Activated CD4-positive, alpha-beta T cell treated with anti-CD3 and anti-CD28 coated beads, Interleukin-2, amount 50 U/mL, for 1 hour (primary cell): ENCODE measurements at places on chromosomes 13 and 19.
A peak's percentile ranks its signal among the peaks of the same experiment; 100 is the strongest.

DNA sequence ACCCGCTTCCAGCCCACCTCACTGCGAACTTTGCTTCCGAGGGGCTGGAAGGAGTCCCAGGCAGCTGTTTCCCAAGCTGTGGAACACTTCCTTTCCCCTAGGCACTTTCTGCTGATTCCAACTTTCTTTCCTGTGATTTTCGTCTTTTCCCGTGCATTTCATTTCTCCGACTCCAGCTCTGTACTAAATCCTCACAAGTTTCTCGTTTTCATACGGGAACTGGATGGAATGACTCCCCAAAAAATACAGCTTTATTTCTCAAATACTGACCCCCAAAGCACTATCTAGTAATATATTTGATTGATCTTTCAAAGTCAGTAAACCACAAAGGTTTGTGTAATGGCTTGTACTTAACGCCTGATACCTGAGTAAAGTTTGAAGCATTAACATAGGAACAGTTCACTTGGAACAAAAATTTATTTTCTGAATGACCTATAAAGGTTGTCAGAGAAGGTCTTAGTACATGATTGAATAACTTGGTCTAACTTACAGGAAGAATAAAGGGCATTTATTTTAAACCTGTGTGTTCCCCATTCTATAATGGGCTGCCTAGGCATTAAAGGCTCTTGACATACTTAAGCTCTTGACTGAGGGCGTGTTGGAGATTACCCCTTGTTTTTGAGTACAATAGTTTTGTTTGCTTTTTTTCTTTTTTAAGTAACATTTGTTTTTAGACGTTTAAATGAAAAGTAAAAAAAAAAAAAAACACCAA, 1.3 kb upstream of the PCDH9 start:
- DNase-seq = no peak

- DNase-seq = no peak
These were observed 30.7 kb downstream of the CEACAM1 start for GRCh38 chr19:42497492-42498168.

DNA sequence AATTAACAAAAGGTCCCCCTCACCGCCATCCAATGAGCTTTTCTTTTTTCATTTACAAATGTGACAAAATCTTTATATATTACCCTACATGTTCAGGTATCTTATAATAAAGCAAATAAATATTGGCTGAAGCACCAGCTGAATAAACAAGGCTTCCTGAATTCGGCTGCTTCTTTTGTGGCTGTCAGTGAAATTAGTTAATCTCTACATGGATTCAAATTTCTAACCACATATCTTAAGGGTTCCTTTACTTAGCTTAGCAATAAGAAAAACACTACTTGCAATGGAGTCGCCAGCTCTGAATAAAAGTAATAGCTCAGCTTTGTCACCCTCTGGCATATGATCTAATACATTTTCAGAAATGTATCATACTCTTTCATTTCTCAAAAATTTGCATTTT, 104.3 kb downstream of the CCNA1 start:
- no peak for DNase-seq

DNA sequence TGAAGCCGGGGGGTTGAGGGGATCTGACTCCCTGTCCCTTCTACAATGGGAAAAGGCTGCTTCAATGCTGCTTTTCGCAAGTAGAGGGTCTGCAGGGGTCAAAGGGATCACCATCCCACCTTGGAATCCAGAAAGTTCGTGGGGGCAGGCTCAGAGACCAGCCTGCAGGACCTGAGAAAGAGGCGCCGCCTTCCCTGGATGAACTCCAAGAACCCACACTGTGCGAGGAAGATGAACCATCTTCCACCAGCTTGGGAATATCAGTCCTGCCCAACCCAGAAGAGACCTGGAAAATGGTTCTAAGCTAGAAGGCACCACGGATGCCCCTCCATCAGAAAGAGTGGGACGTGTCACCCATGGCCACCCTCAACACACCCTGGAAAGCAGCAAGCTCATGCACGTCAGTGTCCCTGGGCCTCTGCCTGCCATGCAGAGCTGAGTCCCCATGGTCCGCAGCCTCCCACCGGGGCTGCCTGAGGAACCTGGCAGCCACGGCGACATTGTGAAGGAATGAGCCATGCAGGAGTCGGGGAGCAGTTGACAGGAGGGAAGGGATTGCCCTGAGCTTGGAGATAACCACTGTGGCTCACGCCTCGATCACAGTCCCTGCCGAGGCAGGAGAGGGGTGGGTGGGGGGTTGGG, 14.6 kb downstream of the RAB3D start:
- no peak for DNase-seq

DNA sequence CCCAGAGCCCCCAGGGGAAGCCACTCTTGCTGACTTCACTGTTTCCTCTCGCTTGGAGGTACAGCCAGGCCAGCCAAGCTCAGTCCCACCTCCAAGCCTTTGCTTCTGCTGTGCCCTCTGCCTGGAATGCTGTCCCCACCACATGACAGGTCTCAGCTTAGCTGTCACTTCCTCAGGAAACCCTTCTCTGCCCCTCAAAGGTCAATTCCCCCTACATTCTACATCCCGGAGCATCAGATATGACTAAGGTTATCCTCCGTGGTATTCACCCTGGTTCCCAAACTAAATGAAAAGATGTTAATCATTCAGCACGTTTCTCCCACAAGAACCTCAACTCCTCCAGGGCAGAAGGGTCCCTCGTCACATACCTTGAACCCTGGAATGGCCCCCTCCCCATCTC, 53.5 kb downstream of the PTPRS start:
- DNase-seq = no peak

GRCh38 chr13:76016799-76017400, 380.8 kb downstream of the LMO7 start:
- no peak for DNase-seq

DNA sequence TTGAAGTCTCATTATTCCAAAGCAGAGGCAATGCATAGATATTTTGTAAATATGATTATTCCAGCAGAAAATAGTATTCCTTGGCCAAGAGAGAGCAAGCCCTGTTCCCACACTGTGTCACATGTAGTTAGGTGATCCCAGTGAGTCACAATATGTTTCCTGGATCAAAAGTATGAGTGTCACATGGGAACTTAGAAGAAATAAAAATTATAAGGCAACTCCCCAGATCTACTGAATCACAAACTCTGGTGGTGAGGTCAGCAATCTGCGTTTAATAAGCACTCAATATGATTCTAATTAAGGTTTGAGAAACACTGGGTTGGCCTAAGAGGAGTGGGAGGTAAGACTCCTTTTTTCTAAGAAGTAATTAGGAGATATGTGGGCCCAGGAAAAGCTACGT, 1504.5 kb upstream of the PCDH20 start:
- no peak for DNase-seq

DNA sequence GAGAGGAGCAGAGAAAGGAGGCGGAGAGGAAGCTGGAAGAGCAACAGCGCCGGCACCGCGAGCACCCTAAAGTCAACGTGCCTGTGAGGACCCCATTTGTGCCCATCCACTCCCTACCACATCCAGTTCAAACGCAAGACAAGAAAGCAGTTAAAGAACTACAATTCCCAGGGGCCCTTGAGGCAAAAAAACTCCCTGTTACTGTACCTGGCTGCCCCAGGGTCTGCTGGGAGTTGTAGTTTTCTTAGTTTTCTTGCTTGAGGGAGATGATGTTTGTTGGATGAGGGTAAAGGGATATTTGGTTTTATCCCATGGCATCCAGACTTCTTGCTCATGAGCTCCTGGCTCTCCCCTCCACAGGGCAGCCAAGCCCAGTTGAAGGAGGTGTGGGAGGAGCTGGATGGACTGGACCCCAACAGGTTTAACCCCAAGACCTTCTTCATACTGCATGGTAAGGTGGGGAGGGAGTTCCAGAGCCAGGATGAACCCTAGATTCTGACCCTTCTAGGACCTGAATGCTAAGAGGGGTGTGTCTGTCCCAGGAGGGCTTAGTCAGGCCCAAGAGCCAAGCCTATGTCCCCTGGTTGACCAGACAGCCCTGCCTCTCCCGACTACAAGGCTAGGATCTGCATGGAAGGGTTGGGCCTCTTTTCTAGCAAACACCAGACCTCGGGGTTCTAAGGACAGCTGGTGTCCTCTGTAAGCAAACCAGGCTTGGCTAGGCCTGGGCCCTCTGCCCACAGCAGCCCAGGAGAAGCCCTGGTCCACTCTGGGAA, 13.2 kb downstream of the NUCB1 start:
- no peak for DNase-seq

GRCh38 chr13:32310134-32310706, 4.9 kb downstream of the ZAR1L start:
- no peak for DNase-seq

- no peak for DNase-seq
These were observed 9.6 kb downstream of the STARD13 start for GRCh38 chr13:33275916-33276315.

- no peak for DNase-seq
These were observed 574.8 kb downstream of the MYO16 start for GRCh38 chr13:109204252-109204651.

DNA sequence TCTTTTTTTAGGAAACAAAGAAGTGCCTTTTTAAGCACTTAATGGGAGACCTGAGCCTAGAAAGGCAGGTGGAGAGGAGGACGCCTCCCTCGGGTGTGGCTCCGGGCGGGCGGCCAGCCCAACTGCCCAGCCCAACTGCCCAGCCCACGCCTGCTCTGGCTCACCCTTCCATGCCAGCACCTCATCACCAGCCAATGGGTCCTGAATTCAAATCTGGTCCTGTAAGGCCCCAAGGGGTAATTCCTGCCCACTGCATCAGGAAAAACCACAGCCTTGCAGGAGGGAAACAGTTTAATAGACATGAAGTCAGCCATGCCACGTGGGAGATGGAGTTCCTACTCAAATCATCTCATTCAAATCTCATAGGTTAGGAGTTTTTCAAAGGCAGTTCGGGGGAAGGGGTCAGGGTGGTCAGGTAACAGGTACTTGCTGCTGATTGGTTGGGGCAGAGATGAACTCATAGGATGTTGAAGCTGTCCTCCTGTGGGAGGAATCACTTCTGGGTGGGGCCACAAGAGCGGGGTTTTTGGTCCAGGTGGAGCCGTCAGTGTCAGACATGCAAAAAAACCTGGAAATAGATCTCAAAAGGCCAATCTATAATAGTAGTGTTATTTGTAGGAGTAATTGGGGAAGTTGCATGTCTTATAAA, 64.9 kb downstream of the HSPH1 start:
- no peak for DNase-seq

- DNase-seq = no peak
These were observed 34.6 kb upstream of the SLC46A3 start for GRCh38 chr13:28753208-28753892.

DNA sequence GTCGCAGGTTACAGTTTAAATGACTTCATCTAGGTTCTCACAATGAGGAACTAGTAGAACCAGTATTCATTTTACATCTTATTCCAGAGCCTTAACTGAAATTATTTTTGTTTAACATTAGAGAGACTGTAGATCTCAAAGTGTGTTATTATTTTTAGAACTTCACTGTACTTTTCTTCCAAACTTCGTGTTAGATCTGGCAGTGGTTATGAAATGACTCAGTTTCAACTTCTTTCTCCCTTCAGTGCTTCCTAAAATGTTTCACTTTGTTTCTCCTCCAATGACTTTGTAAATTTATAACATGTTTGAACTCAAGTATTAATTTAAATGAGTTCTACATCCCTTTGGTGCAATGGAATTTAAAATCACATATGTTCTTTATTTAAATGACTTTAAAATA, 139.3 kb downstream of the PCDH9 start:
- no peak for DNase-seq

DNA sequence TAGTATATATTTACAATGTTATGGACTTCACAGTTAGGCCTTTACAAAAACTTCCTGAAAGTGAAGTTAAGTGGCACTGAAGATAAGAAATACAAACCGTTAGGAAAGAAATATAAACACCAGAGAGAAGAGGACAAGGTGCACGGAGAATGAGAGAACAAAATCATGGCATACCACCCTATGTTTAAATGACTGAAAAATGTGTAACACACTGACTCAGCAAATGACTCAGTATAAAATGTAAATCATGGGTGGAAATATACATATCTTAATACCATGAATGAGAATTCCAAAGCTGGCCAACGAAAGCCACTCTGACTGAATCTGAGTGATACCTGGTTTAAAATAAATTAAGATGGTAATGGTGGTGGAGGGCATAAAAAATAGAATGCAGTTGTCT, 260.8 kb downstream of the DNAJC15 start:
- no peak for DNase-seq

- no peak for DNase-seq
These were observed 81.1 kb downstream of the CACNA1A start for GRCh38 chr19:13425151-13425550.

DNA sequence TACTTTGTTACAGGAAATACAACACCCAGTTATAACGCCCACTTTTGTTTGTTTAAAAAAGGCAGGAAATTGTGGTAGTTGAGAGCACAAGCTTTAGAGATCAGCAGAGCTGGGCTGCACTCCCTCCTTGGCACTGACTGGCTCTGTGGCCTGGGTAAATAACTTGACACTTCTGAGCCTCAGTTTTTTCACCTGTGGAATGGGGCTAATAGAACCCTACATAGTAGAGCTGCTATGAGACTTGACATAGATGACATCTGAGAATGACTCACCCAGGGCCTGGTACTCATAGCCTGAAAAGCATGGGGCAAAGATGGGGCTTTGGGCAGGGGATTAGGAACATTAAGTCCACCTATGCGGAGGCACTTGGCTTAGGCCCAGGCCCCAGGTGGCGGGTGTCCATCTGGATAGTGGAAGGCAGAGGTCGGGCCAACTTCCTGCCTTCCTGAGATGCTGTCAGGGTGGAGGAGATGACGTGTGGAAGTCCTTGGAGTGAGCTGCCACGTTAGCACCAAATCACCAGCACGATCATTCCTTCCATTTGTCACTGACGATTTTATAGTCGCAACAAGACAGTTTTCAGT, 159.1 kb downstream of the KATNAL1 start:
- DNase-seq = peak; percentile 30

GRCh38 chr19:16584248-16585093, 12.3 kb upstream of the SLC35E1 start:
- DNase-seq = peak; percentile 88

- DNase-seq = no peak
These were observed 68.5 kb upstream of the CLDN10 start for GRCh38 chr13:95484052-95484451.

GRCh38 chr19:39428283-39429112, 7.3 kb downstream of the RPS16 start:
- DNase-seq = no peak

DNA sequence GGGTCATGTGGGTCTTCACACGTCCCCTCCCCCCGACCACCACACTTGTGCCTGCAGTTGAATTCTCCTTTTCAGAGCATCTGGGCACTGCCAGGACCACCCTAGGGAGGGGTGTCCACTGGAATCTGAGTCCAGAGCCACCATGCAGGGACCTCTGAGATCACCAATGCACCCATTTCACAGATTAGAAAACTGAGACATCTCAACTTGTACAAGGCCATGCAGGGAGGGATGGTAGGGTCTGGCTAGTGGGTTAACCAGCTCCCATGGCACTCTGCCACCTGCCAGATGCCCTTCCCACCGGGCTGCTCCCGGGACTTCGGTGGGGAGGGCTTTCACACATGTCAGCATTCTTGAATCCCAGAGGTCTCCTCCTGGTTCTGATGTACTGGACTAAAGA, 44.3 kb upstream of the C19orf12 start:
- DNase-seq = no peak
